ENCODE measurements at places on chromosomes 11 and 22. TPM values are rescaled to one million over a fixed set of nuclear protein-coding genes. Genes with fewer than 3 reads are reported as not detected.

Gene SLC5A12
- total RNA-seq, result not detected

Gene IGF2
- total RNA-seq, result 33.9 TPM

DNA sequence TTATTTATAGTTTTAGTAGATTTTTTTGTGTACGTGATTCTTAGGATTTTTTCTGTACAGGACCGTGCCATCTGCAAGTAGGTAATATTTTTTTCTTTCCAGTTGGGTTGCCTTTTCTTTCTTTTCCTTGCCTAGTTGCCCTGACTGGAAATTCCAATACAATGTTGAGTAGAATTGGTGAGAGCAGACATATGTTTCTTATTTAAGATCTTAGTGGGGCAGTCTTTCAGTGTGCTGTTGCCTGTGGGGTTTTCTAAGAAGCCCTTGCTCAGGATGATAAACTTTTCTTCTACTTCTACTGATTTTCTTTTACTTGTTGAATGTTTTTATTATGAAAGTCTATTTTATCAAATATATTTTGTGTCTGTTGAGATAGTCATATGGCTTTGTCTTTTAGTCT lies 33.0 kb downstream of the ATXN10 start:
- no peak for DNase-seq

Gene CRYBB3
- total RNA-seq, result 0.74 TPM

GRCh38 chr11:115580416-115580815 lies 76.2 kb upstream of the CADM1 start:
- DNase-seq, result no peak

DNA sequence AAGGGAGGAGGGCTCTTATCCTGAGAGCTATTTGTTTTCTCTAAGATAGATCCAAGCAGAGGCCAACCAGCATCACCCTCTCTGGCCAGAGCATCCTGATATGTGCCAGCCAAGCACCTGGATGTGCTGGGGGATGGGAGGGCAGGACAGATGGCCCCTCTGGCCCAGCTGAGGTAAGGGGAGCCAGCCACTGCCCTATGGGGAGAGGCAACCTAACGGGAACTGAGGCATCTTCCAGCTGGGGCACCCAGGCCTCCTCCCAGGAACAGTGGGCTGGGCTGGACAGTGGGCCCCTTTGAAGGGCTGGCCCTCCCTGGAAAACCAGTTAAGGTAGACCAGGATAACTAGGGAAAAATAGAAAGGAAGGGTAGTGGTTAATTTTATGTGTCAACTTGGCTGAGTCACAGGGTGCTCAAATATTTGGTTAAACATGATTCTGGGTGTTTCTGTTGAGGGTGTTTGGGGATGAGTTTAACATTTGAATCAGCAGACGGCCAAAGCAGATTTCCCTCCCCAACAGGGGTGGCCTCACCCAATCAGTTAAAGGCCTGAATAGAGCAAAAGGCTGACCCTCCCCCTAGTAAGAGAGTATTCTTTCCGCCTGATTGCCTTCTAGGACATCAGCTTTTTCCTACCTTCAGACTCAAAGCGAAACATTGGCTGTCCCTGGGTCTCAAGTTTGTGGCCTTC lies 595.1 kb downstream of the BUD13 start:
- DNase-seq, result no peak

DNA sequence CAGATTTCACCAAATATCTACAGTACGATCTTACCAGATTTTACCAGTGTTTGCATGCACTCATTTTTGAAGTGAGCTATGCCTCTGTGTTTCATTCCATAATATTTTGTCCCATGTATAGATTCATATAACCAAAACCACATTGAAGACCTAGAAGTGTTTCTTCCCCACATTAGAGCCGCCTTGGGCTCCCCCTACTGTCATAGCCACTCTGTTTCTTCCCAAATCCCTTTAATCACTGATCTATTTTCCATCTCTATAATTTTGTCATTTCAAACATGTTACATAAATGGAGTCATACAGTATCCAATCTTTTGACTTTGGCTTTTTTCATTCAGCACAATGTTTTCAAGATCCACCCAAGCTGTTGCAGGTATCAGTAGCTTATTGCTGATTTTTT lies 12.7 kb downstream of the MRGPRX3 start:
- no peak for DNase-seq

DNA sequence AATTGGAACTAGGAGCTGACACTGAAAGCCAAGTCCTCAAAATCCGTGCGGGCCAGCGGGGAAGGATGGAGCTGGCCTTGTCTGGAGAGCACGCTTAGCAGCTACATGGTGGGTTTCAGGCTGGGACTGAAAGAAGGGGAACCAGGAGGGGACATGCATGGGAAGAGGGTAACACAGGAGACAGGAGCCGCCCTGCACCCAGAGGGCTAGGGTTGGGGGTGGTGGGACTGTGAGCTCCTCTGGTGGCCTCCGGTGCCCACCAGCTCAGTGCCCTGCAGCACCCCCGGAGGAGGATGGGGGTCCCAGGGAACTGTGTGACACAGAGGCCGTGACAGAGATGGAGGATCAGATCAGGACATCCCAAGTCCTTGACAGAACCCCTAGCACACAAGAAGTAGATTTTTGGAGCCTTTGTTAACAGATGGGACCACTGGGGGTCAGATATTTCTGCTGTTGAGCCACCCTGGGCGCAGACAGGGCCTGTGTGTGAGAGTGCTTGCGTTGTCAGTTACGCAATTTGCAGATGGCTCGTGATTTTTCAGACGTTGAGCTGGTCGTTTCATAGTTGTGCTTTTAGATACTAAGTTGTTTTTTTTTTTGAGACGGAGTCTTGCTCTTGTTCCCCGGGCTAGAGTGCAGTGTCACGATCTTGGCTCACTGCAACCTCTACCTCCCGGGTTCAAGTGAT lies 21.3 kb upstream of the GRAMD4 start:
- DNase-seq, result peak; percentile 65

DNA sequence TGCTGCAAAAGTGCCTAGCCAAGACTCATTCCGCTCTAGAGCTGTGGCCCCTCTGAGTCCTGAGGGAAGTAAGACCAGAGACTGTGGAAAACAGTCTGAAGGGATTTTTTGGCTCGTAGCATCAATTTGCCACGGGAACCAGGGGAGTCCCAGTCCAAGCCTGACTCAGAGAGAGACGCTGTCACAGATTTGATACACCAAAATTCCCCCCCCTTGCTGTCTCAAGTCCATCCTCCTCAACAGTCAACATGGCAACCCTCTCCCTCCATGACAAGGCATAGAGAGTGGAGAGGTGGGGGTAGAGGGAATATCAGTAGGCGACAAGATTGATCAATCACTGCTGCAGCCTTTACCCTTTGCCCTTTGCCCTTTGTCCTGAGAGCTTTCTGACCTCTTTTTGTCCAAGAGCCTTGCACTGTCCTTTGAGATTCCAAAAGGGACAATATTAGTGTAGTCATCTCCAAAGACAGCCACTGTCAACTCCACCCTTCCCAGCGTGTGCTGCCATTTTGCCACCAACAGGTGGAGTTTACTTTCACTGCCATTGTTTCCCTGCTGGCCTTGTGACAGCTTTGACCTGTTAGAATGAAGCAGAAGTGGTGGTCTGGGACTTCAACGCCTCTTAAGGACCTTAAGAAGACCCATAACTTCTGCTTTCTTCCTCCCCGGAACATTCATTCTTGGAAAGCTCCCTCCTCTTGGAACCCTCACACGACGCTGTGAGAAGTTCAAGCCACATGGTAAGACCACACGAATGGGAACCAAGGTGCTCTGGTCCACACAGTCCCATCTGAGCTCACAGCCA lies 7.3 kb downstream of the SLC15A3 start:
- no peak for DNase-seq

Gene OR4X2
- not detected for total RNA-seq

DNA sequence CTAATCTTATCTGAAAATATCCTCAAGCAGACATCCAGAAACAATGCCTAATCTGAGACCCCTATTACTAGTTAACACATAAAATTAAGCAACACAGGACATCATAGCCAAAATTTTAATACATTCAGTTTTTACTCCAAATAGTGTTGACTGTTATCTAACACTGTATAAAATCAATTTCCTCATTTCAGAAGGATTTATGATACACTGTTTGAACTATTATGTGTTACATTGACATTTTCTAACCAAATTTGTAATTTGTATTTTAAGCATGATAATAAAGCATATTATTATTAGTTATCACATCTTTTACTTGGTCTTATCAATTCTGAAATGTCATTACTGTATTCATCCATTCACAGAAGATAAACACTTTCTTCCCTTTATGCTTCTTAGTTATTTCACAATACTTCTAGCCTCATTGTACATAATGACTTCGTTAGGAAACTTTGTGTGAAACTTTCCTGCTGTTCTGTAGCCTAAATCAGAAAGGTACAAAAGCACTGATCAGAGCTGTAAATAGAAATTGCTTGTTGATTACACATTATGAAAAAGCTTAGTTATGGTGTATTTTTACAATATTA lies 1248.9 kb downstream of the JRKL start:
- no peak for DNase-seq

DNA sequence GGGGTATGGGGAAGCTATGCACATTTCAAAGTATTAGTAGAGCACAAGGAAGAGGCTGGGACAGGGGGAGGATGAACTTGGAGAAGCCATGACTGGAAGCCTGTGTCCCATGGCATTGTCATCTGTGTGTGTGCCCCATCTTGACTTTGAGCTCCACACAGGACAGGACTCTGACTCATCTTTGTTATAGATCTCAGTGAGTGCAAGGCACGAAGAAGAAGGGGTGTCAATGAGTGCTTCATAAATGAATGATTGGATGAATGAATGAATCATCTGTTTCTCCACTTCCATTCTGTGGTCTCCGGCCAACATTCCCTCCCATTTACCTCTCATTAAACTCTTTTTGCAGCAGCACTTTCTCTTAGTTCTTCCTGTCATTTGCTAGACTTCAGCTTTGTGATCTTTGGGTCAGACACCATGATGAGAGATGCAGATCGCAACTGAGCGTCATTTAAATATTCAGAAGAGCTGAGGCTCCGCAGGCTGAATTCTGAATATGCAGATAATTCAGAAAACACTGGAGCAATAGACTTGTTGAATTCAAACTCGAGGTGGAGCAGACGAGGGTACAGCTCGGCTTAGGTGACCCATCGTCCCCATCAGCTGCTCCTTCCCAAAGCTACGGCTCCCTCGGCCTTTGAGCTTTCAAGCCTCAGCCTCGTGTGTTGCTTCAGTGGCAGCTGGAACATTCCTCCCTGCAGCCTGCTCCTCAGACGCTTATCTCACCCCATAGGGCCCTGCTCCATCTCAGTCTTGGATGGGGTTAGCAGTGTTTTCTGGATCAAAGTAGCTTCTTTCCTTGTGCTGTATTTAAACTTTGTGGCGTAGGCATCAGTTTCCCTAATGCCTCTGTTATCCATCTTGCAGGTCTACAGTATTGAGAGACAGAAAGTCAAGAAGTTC lies 30.8 kb downstream of the APOL3 start:
- no peak for DNase-seq

DNA sequence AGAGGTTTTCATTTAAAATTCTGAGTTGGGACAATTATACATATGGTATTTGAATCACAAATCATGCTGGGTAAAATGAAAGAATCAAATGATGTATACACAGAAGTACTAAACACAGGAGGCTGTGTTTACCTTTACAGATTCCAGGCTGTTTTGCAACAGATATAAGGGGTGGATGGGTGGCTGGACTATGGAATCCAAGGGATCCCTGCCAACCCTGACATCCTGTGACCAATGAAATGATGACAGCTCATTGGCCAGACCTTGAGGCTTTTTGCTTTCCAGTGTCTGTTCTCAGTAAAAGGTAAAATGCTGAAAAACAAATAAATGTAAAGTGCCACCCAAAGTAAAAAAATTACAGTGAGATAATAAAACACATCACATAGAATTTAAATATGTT lies 3.3 kb upstream of the DDI1 start:
- no peak for DNase-seq

DNA sequence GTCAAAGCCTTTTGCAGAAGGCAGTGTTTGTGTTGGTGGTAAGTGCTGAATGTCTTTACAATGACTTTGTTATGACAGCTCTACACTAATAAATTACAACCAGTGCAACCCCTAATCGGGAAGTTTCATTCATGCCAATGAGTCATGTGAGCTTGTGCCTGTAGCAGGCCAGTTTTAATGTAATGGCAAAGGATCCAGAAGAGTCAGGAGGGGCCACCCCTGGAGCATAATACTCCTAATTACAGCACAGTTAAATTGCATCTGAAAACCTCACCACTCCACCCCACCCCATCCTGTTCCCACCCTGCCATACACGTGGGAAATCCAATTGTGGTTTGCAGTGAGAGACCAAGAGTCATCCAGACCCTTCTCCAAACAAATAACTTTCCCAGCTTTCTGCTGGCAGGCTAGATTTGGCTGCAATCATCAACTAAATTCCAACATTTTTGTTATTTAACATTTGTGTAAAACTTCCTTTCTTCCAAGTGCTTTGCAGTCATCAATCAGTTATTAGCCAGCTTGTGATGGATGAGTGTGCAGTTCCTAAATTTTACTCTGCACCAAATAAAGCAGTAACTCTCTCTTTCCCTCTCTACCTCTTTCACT lies 277.3 kb upstream of the FAT3 start:
- no peak for DNase-seq

DNA sequence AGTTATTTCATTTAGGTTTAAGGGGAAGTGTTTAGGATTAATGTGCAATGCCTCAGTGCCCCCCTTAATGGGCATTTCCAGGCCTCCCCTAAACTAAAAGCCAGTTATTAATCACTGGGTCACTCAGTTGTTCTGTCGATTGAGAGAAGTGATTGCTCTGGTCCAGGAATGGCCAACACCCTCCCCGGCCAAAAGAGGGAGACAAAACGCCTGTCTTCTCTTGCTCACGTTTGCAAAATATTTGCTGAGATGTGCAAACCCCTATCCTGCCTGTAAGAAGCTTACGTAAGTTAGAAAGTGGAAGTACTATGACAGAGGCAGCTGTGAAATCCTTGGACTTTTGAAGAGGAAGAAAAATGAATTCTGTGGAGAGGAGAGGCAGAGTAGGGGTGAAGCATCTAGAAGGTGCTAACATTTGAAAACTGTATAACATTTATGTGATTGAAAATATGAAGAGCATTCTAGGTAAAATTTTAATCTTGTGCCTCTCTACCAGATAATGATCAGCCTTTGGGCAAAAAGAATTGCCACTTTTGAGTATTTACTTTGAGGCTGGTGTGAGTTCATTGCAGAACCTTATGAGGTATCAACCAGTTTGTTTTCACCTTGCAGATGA lies 37.7 kb downstream of the NTM start:
- no peak for DNase-seq

GRCh38 chr11:110028921-110029320 lies 64.3 kb upstream of the ZC3H12C start:
- no peak for DNase-seq

- DNase-seq, result no peak
These were observed 161.3 kb upstream of the UBASH3B start for GRCh38 chr11:122494221-122494620.

Gene HEPACAM
- total RNA-seq, result not detected

- no peak for DNase-seq
These were observed 42.7 kb downstream of the SLC1A2 start for GRCh38 chr11:35376613-35377012.

Gene NEFH
- 1.0 TPM for total RNA-seq
